ENCODE measurements at places on chromosomes 1 and 21.

GRCh38 chr1:184166485-184166884 lies 115.0 kb downstream of the TSEN15 start:
- DNase-seq = no peak

DNA sequence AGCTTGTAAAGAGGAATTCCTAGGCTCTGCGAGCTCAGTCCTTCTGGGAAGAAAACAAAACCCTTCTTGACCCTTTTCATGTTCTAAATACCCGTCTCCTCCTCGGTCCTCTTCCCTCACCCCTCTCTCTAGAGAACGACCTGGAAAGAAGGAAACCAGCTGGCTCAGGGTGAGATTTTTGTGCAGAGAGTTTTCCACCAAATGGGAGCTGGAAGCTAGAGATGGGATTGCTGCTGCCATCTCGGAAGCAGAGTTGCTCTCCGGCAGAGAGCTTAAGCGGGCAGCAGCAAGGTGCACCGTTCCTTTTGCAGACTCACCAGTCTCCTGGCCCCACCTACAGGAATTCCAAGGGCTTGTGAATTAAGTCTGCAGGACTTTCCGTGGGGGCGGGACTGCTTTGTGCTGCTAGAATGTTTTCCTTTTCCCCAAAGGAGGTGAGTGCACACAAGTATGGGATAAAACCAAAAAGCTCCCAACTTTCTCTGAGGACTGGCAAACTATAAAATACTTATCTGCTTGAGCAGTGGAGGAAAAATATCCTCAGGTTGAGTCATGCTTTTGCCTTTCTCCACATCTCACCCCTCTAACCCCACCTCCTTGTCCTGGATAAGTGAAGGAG lies 29.1 kb upstream of the KIAA0040 start:
- no peak for DNase-seq

GRCh38 chr21:42373196-42373907 lies 7.0 kb upstream of the TFF1 start:
- DNase-seq = no peak

GRCh38 chr1:34650800-34651199 lies 104.0 kb upstream of the GJB5 start:
- no peak for DNase-seq

DNA sequence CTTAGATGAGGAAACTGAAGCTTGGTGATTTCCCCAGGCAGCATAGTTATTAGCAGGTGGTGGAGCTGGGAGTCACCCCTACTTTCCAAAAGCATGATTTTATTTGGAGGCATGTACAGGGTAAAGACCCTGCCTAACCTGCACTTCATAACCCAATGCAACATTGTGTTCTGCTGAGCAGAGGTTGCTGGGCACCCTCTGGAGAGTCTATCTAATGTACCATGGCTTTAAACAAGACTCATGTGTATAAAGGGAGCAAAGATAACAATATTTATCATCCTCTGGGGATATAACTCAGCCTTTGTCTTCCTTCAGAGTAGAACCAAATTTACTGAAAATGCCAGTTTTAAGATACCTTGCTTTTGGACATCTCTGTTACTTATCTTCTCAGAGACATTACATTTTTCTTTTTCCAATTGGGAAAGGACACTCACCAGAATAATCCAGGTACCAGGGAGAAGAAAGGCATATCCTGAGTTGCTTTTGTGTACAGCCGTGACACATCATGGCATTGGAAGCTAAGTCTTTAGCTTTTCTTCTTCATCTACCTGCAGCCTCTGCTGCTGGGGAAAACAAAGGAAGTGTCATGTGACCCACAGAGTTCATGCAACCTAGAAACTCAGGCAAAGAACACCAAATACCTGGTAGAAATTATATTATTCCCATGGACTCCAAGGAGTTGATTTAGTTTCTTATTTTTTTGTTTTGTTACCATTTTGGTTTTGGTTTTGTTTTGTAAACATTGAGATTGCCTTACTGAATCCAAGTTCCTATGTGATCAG lies 39.6 kb downstream of the ELAVL4 start:
- DNase-seq = no peak

- no peak for DNase-seq
Measured at GRCh38 chr21:37821786-37822450, 94.3 kb downstream of the KCNJ6 start.

DNA sequence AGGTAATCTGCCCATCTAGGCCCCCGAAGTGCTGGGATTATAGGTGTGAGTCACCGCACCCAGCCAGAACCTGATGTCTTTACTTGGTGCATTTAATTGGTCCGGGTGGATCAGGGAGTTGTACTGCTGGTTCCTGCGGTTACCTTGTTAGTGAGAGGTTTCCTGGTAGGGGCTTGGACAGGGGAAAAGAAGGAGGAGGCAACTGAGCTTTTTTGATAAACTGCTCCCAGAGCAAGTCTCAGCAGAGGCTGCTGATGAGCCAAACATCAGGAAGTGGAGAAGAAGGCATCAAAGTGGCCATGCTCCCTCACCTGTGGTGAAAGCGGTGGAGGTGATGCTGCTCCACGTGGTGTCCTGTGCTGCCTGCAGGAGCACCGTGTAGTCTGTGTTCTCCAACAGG lies 161.5 kb upstream of the KIAA0040 start:
- no peak for DNase-seq

DNA sequence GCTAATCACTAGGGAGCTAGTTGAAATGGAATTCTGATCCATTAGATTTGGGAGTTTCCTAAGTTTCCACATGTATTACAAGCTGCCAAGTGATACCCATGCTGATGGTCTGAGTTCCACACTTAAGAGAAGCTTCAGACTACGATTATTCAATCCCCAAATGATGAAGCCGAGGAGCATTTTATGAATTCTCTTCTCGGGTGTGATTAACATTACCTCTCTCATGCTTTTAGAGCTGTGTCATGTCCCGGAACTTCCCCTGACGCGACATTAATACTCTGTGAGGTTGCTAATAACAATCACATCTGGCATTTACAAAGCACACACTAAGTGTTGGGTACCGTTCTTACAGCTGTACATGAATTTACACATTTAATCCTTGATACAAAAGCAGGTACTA lies 63.0 kb downstream of the KCNJ15 start:
- DNase-seq = peak; percentile 75

DNA sequence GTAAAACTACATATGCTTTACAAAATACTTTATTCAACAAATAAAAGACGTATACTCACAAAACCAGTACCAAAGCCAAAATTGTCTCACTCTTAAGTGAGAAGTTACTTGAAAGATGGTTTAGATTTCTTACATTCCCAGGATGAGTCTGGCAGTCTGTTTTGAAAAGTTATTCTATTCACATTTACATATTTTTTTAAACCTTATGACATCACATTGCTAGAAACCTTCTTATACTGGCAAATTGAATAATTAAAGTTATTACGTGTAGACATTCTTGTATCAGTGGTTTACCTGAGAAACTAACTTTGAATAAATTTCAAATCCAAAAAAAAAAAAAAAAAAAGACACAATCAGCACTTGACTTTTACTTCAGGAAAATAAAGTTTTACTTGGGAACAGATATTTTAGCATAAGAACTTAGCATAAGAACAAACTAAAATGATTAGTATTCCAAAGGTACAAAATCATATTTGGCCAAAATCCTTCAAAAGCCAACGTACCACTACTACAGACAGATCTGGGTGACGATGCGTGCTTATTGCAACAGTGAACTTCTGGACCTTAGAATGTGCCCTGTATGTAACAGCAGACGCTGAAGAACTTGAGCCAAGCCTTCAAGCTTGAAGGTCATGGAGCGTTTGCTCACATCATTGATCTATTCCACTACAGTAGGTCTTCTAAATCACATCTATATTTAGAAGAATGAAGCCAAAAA lies 2.5 kb downstream of the CDC42BPA start:
- peak; percentile 44 for DNase-seq

DNA sequence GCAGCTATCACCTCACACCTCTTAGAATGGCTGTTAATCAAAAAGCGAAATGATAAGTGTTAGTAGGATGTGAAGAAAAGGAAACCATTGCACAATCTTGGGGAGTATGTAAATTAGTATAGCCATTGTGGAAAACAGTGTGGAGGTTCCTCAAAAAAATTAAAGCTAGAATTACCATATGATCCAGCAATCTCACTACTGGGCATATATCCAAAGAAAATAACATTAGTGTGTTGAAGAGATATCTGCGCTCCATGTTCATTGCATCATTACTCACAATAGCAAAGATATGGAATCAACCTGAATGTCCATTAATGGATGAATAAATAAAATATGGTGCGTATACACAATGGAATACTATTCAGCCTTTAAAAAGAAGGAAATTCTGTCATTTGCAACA lies 68.9 kb downstream of the SNRPE start:
- no peak for DNase-seq

GRCh38 chr1:19644681-19645410 lies 735 bp downstream of the NBL1 start:
- DNase-seq = no peak

- no peak for DNase-seq
Measured at GRCh38 chr1:193827516-193827915, 641.1 kb upstream of the B3GALT2 start.

DNA sequence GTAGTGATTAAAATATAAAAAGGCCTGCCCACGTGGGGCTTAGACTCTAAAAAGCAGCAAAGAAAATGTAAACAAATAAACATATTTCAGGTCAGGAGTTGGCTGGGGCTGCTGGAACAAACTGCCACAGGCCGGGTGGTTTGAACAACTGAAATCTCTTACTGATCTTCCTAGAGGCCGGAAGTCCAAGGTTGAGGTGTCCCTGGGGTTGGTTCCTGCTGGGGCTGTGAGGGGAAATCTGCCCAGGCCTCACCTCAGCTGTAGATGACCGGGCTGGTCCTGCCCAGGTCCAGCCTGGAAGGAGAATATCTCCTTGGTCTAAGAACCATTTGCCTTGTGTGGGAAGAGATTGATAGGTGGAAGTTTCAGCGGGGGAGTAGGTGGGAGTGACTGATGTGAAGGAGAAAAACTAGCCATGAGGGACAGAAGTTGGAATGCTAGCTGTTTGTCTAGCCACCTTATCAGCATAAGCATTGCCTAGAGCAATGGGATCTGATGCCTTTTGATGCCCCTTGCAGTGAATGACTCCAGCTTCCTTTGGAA lies 221.1 kb downstream of the DYRK1A start:
- DNase-seq = no peak

- peak; percentile 60 for DNase-seq
Measured at GRCh38 chr1:56185493-56185892, 393.9 kb downstream of the PLPP3 start.

DNA sequence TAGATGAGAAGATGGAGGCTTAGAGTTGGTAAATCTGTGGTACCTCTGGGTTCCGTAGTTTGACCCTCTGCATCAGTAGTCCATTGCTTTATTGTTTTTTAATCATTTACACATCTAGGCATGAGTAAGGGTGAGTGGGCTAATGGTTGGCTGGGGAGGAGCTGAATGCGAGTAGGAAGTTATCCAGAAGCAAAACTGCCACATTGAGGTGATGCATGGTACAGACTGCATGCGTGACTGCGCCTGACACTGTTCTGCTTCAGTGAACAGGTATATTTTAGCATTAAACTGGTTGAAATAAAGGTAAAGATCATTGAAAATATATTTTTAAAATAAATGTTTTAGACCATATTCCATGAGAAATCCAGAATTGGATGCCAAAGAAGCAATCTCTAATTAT lies 4.4 kb downstream of the DNAJC16 start:
- no peak for DNase-seq

DNA sequence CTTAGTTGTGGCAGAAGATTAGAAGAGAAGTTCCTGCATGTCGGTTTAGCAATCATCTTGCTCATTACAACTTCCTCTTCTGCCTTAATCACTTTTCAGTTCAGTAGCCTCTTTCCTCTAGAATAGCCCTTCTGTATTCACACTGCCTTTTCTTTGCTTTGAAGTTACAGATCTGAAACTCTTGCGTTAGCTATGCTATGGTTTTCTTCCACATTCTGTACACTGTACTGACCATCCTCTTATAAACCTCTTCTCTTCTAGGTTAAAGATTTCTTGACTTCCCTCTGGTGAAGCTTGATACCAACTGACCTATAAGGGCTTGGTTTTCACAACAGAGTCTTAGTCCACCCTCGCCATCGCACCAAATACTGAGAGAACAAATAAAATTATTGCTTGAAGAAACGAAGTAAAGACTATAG lies 35.0 kb downstream of the C21orf91 start:
- DNase-seq = no peak

DNA sequence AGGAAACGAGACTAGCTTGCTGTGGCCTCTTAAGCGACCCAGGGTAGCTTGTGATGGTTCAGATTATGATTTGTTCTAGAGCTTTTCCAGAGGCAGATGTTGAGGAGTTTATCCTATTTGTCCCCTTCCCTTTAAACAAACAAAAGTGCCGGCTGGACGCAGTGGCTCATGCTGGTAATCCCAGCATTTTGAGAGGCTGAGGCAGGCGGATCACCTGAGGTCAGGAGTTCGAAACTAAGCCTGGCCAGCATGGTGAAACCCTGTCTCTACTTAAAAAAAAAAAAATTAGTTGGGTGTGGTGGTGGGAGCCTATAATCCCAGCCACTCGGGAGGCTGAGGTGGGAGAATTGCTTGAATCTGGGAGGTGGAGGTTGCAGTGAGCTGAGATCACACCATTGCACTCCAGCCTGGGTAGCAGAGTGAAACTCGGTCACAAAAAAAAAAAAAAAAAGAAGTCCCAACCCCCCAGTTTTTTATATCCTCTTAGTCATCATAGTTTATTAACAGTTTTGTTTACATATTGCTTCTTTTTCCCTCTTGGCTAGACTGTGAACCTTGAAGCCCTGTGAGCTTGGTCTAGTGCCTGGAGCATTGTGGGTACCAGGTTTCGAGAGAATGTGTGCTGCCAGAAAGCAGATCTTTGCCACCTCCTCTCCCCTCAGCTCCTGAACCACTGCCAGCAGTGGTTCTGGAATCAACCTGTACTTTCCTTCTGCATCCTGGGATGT lies 29.8 kb downstream of the MAPKAPK2 start:
- DNase-seq = peak; percentile 61

GRCh38 chr1:226078374-226078773 lies 15.9 kb downstream of the H3-3A start:
- no peak for DNase-seq

DNA sequence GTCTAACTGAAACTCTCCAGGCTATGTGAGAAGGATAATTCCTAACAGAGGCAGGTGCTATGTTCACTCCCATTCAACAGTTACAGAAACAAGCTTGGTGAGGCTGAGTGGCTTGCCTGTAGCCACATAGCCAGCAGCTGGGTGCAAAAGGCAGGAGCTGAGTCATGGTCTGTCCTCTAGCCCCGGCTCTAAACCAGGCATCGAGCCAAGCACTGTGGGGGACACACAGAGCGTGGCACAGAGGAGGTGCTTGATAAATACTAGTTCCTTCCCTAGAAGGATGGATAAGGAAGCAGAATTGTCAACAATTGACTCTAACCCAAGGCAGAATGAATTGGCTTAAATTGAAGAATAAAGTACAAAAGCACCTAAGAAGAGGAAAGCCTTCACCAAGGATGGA lies 10.4 kb upstream of the KCNA2 start:
- no peak for DNase-seq

GRCh38 chr1:213982672-213983492 lies 4.9 kb upstream of the PROX1 start:
- no peak for DNase-seq

- DNase-seq = no peak
Measured at GRCh38 chr1:55692726-55693125, 477.6 kb upstream of the USP24 start.

GRCh38 chr1:17919525-17920439 lies 164.6 kb downstream of the ACTL8 start:
- DNase-seq = peak; percentile 30

All from fibroblast of skin of right quadriceps (primary cell).